ENCODE measurements at places on chromosomes 6 and 20.
A peak's percentile ranks its signal among the peaks of the same experiment; 100 is the strongest.

- no peak for DNase-seq
Measured at GRCh38 chr20:9613871-9614270, 99.5 kb downstream of the LAMP5 start.

- DNase-seq = no peak
Measured at GRCh38 chr20:32189123-32189410, 18.5 kb downstream of the PLAGL2 start.

DNA sequence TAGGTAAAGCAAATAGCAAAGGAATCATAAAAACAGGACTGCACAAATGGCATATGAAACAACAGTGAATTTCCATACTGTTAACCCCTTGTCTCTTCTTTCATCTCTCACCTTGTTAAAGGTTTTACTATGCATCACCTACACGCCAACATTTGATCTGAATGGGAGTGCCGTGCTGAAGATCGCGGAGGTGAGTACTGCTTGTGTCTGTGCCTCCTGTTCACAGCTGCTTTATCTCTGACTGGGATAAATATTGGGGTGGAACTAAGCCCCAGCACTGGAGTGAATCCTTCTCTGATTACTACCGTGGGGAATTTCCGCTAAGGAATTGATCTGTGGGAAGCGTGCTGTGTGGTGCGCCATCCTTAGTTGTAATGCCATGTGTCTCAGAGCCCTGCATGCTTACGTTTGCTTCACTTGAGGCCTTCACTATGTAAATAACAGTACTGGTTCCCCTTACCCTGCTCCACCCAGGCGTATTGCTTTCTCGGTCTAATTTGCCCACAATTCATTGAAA, 11.4 kb upstream of the PBOV1 start:
- DNase-seq = no peak

DNA sequence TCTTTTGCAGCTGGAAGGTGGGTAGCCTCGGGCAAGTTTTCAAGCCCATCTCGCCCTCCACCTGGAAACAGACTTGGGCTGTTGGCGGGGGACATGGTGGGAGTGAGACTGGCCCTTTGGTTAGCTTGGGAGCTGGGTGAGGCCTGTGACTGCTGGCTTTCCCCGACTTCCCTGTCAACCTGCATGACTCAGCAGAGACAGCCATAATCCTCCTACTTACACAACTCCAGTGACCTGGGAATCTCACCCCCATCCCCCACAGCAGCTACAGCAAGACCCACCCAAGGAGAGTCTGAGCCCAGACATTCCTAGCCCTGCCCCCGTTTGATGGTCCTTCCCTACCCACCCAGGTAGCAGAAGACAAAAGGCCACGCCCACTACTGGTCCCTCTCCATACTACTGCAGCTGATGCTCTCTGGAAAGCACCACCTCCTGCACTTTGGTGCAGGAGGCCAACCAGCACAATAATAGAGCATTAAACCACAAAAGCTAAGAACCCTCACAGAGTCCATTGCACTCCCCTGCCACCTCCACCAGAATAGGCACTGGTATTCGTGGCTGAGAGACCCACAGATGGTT, 188.4 kb downstream of the TRDN start:
- DNase-seq = no peak

GRCh38 chr6:134363323-134364039, 45.6 kb upstream of the SGK1 start:
- peak; percentile 62 for DNase-seq

GRCh38 chr6:170186941-170187668, 103.8 kb downstream of the DLL1 start:
- no peak for DNase-seq

- peak; percentile 99 for DNase-seq
Measured at GRCh38 chr6:156686995-156687788, 90.0 kb upstream of the ARID1B start.

GRCh38 chr6:143940011-143940597, 68.0 kb downstream of the PLAGL1 start:
- peak; percentile 59 for DNase-seq

DNA sequence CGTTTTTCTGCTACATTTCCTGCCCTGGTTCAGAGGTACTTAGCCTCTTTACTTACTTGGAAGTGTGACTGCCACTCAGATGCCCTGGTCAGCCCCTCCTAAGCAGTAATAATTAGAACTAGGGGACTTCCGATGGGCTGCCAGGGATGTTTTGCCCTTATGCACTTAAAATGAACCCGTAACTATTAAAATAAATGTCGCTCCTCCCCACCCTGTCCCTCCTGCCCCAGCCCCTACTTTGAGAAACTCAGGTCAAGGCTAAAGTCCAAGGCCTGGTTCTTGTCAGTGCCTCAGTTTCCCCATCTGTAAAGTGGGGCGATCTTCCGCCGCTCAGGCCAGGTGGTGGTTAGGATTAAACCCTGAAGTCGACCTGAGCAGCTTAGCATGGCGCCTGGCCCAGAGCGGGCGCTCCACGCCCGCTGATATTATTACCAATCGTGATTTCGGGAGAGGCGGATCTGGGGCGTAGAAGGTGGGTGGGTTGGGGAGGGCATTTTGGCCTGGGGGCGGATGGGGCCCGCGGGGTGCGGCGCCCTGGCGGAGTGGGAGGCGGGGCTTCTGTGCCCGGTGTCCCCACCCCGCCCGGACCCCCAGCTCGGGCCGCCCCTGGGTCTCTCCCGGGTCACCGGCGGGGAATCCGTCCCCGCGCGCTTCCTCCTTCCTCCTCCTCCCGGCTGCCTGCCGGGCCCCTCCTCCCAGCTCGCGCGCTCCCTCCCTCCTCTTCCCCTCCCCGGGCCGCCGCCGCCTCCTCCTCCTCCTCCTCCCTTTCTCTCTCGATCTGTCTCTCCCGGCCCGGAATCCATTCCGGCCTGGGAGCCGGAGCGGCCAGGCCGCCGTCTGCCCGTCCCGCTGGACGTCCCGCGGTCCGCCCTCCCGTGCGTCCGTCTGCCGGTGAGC, at the start of gene SRC:
TSS of gene SRC (plus strand) at position 802 of the 897 bp plus-strand sequence. CDS start 38,014 bp downstream, outside the sequence.
- DNase-seq = peak; percentile 94

DNA sequence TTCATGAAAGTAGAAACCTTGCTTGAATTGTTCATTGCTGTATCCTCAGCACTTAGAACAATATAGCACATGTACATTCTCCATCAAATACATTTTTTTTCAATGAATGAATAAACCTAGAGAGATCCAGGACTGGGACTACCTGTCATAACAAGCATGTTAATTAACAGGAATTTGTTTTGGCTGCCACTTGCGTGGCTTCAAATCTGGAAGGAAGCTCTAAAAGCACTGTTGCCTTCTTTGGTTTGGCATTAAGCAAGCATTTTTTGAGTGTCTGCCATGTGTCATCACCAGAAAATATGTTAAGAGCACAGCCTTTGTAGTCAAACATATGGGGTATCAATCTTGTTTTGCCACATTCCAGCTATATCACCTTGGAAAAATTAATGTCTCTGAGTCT, 131.9 kb upstream of the BACH2 start:
- DNase-seq = no peak

DNA sequence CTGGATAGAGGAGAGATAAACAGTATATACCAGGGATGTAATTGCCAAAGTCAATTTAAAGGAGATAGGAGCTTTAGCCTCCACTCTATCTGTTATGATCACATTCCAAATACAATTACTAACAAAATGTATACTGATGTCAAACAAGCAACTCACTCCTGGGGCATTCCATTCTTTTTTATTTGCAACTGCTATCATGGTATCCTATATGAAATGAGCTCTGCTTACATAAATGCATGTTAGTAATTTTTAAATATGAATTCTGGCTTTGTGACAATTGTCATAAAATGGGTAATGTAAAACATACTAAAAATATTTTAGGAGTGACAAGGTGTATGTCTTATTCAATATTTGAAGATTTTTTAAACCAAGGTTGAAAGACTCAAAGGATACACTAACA, 751.1 kb downstream of the HACE1 start:
- no peak for DNase-seq

Measured in GM03348 (cell line).